ENCODE measurements at places on chromosomes 7 and 10. TPM values are rescaled to one million over a fixed set of nuclear protein-coding genes. Genes with fewer than 3 reads are reported as not detected.

TMEM236 gene
- 0.59 TPM for total RNA-seq

SMKR1 gene
- not detected for total RNA-seq

TFR2 gene
- total RNA-seq = 2.0 TPM

GRCh38 chr10:104233817-104234216 is 1.7 kb upstream of the CFAP43 start:
- no peaks in the 10 kb centered on the region for H3K27me3 ChIP-seq
- no peak overlapping the region for H3K4me3 ChIP-seq
- no peaks in the 10 kb centered on the region for H3K4me1 ChIP-seq
- no peak overlapping the region for H3K27ac ChIP-seq

GRCh38 chr7:35263396-35263795 is 9.5 kb upstream of the TBX20 start:
- H3K27me3 ChIP-seq = peaks cover 31% of the 10 kb centered on the region
- H3K36me3 ChIP-seq = no peaks in the 10 kb centered on the region
- no peak overlapping the region for H3K4me3 ChIP-seq
- no peak overlapping the region for H3K27ac ChIP-seq
- no peaks in the 10 kb centered on the region for H3K4me1 ChIP-seq
